ENCODE measurements at places on chromosomes 1 and 21. TPM values are rescaled to one million over a fixed set of nuclear protein-coding genes. Genes with fewer than 3 reads are reported as not detected.

S100A9 gene
- 0.74 TPM for total RNA-seq

UTS2 gene
- not detected for total RNA-seq

NADK gene
- total RNA-seq, result 27.4 TPM

MATN1 gene
- 0.06 TPM for total RNA-seq

KCNN3 gene
- total RNA-seq, result 0.41 TPM

Data from H4 (cell line).